NCI-H1092 treated with DMSO at 0.1 percent for 48 hours (cell line): ENCODE measurements at places on chromosomes 2 and 18.

GRCh38 chr2:59774821-59775433, 778.5 kb downstream of the BCL11A start:
- no peak for DNase-seq

DNA sequence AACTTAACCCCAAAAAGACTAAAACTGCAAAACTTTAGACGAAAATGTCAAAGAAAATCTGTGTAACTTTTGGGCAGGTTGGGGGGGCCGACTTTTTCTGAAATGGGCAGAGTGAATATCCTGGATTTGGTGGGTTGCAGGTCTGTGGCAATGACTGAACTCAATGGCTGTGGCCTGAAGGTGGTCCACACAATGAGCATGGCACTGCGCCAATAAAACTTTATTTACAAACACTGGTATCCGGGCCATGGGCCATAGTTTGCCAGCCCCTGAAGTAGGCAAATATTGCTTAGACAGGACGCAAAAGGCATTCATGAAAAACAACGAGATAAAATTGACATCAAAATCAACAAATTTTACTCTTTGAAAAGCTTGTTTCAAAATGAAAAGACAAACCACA, 66.2 kb downstream of the RTP5 start:
- DNase-seq, result no peak

DNA sequence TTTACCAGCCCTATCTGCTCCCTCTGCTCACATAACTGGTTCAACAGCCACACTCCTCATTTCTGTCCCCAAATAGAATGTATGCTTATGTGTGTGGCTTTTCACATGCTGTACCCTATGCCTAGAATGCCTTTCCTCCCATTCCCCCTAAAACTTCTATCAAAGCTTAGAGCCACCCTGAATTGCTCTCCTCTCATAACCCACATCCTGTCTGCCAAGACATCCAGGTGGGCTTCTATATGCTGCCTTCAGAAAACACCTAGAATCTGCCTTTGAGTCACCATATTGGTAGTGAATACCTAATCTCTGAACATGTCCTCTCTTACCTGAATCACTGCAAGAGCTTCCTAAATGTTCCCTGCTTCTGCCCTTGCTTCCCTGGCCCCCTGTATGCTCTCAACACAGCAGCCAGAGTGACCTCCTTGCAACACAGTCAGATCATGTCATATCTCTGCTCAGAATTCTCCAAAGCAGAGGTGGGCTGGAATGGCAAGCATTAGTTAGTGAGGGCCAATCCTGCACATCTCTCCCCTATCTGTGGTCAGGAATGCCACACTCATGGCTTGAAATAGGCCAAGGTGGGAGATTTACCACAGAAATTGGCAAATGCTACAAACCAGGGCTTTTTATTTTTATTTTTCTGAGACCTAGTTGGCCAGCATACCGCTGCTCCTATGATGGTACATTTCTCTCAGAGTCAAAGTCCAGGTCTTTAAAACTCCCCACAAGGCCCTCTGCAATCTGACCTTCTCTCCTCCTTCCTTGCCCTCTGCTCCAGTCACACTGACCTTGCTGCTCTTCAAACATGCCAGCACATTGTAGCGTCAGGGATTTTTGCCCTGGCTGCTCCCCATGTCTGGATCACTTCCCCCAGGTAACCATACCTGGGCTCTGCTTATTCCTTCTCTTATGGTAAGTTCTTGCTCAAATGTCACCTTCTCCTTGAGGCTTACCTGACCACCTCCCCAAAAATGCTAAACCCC, 111.8 kb upstream of the STON1 start:
- no peak for DNase-seq

DNA sequence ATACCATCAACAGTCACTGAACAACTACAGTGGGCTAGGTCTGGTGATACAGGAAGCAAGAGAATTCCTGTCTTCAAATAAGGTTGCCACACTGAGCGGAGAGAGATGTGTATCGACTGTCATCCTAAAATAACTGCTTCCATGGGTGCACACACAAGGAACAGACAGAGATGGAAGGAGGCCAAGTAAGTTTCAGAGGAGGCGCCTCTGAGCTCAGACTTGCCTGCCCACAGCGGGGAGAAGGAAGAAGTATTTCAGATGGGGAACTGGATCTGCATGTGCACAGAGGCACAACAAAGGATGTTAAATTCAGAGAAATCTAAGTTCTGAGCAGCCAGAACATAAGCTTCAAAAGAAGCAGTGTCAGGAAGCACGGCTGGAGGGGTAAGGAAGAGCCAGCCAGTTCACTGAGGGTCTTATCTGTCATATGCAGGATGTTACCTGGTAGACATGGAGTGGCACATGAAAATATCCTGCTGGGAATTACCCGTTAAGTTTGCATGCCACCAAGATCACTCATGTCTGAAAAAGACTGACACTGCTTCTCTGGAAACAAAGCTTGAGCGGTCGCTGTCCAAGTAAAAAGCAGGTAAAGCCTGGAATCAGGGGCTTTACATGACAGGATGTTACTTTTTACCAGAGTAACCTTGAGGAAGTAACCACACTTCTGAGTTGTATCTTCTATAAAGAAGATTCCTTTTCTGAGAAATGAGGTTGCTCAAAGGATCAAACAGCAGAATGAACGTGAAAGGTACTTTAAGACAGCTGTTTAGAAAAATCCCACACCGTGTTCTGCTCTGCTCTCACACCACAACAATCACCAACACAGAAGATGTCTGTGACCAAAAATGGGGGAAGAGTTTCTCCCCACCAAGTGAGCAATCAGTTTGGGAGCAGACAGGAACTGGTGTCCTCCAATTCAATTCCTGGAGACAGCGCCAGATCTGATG, 260.2 kb downstream of the NBAS start:
- no peak for DNase-seq

- no peak for DNase-seq
Observed at GRCh38 chr2:108604196-108604595, 69.9 kb downstream of the LIMS1 start.

- no peak for DNase-seq
Observed at GRCh38 chr2:143779021-143779420, 649.8 kb downstream of the ARHGAP15 start.

GRCh38 chr2:46174345-46175170, 122.6 kb upstream of the EPAS1 start:
- DNase-seq, result no peak

- DNase-seq, result no peak
Observed at GRCh38 chr2:161135951-161136593, 24.2 kb upstream of the TANK start.

DNA sequence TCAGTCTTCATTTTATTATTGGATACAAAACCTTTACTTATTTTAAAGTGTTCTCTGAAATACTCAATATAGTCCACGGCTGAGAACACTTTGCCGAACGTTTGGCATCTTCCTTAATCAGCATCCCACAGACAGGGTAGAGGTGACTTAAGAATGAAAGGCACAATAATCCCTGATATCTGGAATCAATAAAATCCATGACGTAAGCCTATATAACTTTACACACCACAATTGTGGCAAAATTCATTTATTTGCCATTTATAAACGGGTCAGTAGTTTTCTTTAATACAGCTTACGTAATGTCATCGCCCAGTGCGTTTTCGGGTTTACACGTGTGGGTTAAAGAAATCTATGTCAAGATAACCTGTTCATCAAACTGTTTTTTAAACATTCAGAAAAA, 1.3 kb downstream of the MGAT4A start:
- no peak for DNase-seq

GRCh38 chr2:41483226-41483625, 564.6 kb upstream of the PKDCC start:
- no peak for DNase-seq

- DNase-seq, result no peak
Observed at GRCh38 chr2:53173698-53174455, 593.7 kb upstream of the CHAC2 start.
